Sciatic nerve (tissue), 2 donors: ENCODE measurements at places on chromosomes 3 and 15. TPM values are rescaled to one million over a fixed set of nuclear protein-coding genes. Genes with fewer than 3 reads are reported as not detected.

CTXN2 gene
- not detected for total RNA-seq

GPR27 gene
- 6.0 TPM for total RNA-seq

DNA sequence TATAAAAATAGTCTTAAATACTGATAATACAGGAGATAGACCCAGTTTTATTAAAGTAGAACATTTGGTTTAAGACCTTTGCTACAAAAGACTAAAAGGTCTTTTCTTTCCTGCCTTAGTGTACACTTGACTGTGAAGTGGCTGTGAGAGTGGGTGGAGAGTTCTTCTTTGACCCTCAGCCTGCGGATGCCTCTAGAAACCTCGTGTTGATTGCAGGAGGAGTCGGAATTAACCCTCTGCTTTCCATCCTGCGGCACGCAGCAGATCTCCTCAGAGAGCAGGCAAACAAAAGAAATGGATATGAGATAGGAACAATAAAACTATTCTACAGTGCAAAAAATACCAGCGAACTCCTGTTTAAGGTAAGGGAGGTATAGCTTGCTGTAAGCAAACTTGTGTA is 36.5 kb downstream of the OXNAD1 start:
- no peak for DNase-seq

- no peak for DNase-seq
These were observed 65.4 kb downstream of the FOXP1 start for GRCh38 chr3:71518089-71518488.

- DNase-seq = no peak
These were observed 2.0 kb downstream of the MECOM start for GRCh38 chr3:169661361-169662131.

- DNase-seq = no peak
These were observed 52.4 kb upstream of the XRN1 start for GRCh38 chr3:142500211-142500610.

DNA sequence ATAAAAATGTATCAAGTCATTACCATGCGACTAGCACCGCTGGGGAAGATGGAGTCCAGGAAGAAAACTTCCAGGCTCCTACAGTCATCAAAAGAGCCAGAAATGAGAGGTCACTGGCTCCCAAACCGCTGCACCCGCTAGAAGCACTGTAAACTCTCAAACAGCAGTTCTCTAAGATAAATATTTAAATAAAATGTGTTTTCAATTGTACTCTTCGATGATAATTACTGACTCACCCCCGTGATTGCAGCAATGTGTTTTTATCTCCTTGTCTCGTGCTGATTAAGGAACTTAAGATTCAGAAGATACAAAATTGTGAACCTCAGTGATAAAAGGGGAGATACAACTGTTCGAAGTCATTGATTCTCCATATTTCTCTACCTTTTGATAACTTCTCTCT is 45.8 kb upstream of the FOXP1 start:
- no peak for DNase-seq

- DNase-seq = no peak
These were observed 75.2 kb upstream of the ADAMTSL3 start for GRCh38 chr15:83578691-83579090.

FBXO40 gene
- total RNA-seq = not detected

DNA sequence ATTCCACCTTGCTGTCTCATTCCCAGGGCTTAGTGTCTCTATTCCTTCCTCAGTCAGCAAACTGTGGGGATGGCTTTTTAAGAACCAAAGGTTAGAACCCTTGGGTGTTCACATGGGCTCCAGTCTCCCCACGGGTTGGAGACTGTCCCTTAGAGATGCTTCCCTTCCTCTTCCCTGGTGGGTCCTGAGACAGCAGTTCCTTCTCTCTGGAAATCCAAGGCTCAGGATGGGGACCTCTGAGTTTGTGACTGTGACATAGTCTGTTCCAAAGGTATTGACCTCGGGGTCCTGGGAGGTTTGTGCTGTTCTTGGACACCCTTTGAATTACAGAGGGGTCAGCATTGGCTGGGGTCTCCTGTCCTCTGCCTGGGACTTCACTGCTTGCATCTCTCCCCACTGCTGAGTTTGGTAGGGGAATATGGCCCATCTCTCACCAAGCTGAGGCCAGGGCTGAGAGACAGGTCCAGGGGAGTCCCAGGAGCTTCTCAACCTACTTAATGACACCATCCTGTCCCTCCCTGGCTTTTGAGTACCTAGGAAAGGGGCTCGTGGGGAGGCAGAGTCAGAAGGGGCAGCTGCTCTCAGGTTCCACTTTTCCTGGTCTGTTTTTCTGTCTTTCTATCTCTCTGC is 1.5 kb downstream of the GRM2 start:
- peak; percentile 17 for DNase-seq

DNA sequence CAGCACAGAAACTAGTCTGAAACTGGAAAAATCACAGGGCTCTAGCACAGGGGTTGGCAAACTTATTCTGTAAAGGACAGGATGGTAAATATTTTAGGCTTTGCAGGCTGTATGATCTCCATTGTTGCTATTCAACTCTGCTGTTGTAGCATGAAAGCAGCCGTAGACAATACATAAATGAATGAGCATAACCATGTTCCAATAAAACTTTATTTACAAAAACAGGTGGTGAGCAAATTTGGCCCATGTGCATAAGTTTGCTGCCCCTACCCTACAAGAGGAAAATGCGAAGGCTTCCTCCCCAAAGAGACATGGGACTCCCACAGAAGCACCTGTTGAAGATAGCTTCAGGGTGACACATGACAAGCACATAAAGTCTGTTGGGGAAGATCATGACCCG is 59.2 kb downstream of the SYNM start:
- no peak for DNase-seq

GLDN gene
- total RNA-seq = 94.5 TPM

GRCh38 chr3:106126067-106126845 is 257.4 kb upstream of the CBLB start:
- DNase-seq = no peak

SNX33 gene
- 33.2 TPM for total RNA-seq

SNX22 gene
- total RNA-seq = 2.1 TPM

DNA sequence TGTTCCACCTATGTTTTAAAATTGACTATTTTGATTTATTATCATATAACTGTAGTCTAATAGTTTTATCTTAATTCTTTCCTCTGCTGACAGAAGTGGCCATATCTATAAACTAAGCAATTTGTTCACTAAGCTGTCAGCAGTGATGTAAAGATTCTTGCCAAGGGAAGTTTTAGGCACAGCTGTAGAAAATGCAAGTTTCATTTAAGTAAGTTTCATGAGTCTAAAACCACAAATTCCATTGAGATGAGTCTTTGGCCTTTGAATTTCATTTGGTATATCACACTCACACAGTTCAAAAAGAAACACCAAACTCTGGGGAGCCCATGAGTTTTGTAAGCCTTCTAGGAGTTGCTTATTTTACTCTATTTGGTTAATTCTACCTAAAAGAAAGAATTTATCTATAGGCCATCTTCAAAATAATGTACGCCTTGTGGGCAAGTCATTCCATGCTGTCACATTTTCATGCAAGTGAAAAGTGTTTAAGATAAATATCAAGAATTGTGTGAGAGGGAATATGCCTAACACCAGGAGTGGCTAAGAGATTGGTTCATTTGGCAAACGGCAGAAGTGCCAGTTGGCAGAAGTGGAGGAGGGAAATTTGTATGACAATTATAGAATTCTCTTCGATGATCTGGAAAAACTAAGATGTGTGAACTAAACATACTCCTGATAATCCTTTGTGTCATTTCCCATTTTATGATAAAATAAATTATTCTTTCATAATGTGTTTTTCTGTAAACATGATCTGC is 292.9 kb downstream of the ZIC4 start:
- DNase-seq = no peak

DNA sequence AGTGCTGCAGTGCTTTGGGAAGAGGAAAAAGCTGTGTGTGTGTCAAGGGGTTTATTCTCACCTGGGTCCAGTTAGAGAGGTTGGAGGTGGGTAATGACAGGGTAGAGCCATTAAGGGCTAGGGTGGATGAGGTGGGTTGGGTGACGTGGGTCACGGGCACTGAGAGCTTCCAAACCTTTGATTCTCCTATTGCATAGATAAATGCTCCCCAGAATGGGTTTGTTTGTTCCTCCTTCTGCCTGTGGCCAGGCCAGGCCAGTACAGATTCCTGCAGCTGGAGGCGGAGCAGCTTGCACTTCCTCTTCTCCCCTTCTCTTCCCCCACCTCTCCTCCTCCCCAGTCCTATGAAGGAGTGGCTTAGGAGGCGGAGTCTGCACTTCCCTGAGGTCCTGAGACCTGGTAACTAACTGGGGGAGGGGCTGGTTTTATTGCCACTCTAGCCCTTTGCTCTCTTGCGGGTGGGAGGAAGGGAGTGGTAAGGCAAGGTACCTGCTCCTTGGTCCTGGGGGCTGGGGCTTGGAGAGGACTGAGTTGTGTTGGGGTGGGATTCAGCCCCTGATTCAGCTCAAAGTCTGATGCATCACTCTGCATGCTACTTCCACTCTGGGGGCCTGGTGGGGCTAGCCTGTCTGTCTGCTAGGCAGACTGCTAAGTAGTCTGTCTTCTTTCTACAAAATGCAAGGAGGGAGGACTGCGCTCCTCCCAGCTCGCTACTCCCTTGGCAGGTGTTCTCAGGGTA is 3.5 kb downstream of the SPINT1 start:
- DNase-seq = peak; percentile 67

DNA sequence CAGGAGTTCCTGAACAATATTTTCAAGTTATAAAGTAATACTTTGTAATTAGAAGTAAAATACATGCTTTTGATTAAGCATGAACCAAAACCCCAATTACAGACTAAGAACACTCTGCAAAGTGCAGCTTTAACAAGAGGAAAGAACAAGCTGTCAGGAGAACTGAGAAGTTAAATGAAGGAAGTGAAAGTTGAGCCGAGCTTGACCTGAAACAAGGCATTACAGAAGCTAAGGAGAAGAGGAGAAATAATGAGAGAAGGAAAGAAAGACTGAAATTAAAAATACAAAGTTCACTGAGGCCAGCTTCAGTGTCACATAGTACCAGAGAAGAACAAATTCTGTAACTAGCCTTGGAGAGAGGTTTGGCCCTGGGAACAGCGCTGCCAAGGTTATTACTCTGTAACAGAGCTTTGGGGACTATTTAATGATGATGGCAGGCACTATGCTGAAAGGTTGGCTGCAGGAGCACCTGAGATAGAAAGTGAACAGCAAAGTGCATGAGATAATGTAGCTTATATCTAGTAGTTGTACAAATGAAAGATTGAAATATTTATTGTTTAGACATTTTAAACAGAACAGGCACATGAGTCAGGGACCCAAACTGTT is 241.9 kb upstream of the PEX5L start:
- DNase-seq = no peak

GRCh38 chr3:184717399-184717983 is 5.6 kb upstream of the MAGEF1 start:
- DNase-seq = no peak

MYH15 gene
- 0.58 TPM for total RNA-seq

POLQ gene
- total RNA-seq = 0.09 TPM

GRCh38 chr15:68277131-68277602 is 378 bp upstream of the FEM1B start:
- no peak for DNase-seq

TGM5 gene
- not detected for total RNA-seq

GRCh38 chr3:102374863-102375634 is 59.8 kb upstream of the ZPLD1 start:
- no peak for DNase-seq

DNA sequence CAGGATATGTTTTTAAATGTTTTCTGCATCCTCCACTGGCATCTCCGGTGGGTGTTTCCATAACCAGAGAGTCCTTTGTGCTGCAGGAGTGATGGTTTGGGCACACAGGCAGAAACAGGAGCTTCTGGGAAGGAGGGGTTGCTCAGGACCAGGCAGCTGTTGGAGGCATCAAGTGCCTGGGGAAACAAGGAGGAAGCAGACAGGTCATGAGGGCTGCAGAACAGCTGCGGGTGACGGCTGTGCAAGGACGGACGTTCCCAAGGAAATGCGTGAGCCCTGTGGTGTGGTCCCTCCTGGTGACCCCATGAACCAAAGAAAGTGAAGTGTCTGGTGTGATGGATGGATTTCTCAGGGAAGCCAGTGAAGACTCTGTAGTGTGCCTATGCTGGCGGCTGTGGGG is 61.2 kb upstream of the TNFAIP8L3 start:
- no peak for DNase-seq

GRCh38 chr15:85151861-85152260 is 170.2 kb downstream of the PDE8A start:
- no peak for DNase-seq

- DNase-seq = no peak
These were observed 52.1 kb upstream of the TGFBR2 start for GRCh38 chr3:30554317-30554690.

DNA sequence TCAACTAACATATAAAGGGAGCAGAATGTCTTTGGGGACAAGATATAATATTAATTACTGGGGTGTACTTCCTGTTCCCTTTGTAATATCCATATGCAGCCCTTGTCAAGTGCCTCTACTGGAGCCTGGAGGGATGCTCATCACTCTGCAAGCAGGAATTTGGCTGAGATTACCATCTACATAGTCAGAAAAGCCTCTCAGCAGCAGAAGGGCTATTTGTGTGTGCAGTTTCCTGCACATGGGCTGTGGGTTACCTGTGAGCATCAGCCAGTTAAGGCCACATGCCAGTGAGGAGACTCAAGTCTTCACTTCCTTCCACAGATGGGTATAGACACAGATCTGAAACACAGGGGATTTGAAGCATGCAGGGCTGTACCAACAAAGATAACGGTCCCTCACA is 278.1 kb upstream of the PLSCR5 start:
- no peak for DNase-seq

DNA sequence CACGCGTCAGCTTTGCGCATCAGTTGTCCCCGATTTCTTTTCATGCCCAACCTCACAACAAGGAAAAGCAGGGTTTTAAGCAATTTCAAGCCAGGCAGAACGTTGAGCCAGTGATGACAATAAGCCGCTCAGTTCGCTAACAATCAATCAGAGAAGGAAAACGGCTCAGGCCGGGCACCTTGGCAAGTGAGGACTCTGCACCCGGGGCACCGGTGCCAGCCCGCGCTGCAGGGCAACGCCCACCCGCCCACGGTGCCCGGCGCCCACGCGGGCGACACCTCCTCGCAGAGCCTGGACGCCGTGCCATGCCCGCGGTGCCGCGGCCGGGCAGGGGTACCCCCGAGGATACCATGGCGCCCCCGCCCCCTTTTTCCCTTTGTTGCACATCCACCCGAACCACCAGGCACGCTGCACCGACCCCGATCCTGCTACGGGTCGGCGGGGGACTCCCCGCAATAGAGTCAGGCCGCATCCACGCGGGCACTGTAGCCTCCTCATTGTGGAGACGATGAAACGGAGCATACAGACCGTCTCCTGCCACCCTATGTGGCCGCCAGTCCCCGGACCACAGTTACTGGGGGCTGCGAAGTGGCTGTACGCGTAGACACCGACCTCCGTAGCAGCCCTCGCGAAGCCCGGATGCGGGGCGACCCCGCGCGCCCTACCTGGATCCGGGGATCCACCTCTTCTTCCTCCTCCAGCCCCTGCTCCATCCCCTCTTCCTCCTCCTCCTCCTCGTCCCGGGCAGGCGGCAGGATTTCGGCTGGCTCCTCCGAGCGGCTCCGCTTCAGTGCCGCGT is 581 bp downstream of the SH3BP5 start:
- peak; percentile 75 for DNase-seq

DNA sequence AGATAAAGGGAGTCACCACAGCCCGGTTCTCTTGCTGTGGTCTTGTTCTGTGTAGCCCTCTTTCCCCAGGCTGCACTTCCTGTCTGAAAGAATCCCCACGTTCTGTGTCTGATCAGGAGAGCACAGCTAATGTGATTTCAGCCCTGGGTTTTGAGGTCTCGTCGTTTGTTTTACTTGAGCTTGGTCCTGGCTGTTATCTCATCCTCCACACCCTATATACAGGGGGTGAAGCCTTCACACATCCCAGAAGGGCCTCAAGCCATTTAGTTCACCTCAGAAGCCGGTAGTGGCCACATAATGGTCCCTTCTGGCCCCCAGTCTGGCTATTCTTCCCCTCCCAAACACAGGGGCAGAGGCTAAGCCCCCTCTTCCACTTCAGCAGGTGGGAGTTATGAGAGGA is 115.6 kb downstream of the PDE8A start:
- DNase-seq = no peak
